ENCODE measurements at places on chromosomes 7 and 10. TPM values are rescaled to one million over a fixed set of nuclear protein-coding genes. Genes with fewer than 3 reads are reported as not detected.

DNA sequence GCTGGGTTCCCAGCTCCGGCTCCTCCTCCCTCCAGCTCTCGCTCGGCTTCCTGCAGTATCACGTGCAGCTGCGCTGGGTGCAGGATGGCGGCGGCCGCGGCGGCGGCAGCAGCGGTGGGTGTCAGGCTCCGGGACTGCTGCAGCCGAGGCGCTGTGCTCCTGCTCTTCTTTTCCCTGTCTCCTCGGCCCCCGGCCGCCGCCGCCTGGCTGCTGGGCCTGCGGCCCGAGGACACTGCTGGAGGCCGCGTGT, at the start of gene CNNM1:
TSS of gene CNNM1 (plus strand) at position 53 of the 250 bp plus-strand sequence. CDS start at position 85, 32 bp downstream.
- no peak for DNase-seq

- DNase-seq = no peak
These were observed 137.4 kb downstream of the LHPP start for GRCh38 chr10:124598773-124599587.

GRCh38 chr10:64312876-64313275, 791.7 kb downstream of the REEP3 start:
- DNase-seq = no peak

DNA sequence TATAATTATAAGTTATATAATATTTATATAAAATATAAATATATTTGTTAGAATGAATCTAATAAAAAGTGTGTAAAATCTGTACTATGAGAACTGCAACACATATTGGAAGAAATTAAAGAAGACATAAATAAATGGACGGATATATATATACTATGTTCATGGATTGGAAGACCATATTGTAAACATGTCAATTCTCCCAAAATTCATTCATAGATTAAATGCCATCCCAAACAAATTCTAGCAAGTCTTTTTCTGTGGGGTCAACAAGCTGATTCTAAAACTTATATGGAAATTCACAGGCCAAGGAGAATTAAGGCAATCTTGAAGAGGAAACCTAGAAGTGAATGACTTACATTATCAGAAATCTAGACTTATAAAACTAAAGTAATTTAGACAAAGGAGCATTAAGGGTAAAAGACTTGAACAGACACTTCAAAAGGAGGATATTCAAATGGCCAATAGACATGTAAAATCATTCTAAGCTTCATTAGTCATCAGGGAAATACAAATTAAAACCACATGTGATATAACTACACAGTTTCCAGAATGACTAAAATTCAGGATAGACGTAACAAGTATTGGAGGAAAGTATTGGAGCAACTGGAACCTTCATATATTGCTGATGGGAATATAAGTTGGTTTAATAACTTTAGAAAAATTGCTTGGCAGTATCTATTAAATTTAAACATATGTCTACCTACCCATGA, 225.9 kb downstream of the EMX2 start:
- DNase-seq = no peak

GRCh38 chr7:48110868-48111267, 21.8 kb downstream of the UPP1 start:
- no peak for DNase-seq

DNA sequence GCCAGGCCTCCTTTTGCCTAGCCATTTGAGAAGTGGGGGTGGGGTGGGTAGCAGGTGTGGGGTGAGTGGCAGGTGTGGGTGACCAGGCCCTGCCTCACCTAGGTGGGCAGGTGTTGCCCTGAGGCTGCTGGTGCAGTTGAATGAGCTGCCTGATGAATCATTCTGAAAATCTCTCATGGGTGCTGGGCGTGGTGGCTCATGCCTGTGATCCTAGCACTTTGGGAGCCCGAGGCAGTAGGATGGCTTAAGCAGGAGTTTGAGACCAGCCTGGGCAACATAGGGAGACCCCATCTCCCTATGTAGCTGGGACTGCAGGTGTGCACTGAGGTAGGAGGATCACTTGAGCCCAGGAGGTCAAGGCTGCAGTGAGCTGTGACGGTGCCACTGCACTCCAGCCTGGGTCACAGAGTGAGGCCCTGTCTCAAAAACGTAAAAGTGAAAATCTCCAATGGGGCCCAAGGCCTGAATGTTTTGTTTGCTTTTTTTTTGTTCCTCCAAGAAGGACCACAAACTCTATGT, 17.7 kb downstream of the TSPAN14 start:
- DNase-seq = no peak

DNA sequence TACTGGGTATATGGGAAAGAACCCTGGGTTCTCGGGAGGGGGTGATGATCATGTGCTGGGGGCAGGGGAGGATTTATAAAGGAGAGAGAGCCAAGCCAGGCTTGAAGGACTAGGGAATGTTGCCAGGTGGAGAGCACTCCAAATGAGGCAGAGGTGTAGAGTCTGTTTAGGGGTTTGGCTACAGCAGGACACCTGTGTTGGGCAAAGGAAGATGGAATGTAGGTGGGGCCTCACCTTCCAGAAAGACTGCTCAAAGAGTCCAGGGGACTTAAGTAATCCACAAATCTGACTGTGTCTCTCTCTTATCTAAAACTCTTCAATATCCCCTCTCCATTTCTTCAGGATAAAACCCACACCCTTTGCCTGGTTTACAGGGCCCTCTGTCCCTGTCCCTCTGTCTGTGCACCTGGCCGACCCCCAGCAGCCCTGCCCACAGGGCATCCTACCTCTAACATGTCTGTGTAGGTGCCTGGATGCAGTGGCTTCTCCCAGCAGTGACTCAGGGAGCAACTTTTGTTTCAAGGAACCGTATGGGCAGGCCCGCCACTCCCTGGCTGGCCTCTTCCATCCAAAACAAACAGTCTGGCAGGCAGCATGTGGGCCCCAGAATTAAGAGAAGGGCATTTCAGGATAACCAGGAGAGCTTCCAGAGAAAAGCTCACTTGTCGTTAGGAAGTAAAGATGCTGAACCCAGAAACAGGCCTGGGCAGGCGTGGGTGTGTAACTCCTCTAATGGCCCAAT, 10.6 kb upstream of the PLEKHA1 start:
- DNase-seq = no peak

- no peak for DNase-seq
These were observed 603.9 kb downstream of the PTPRN2 start for GRCh38 chr7:157983502-157984422.

SFR1 gene
- 8.9 TPM for total RNA-seq

FKBP6 gene
- not detected for total RNA-seq

CYP2C18 gene
- 0.04 TPM for total RNA-seq

GHRHR gene
- not detected for total RNA-seq

COL1A2 gene
- 0.46 TPM for total RNA-seq

CCDC172 gene
- total RNA-seq = 0.06 TPM
